ENCODE measurements at places on chromosomes 5 and 9. TPM values are rescaled to one million over a fixed set of nuclear protein-coding genes. Genes with fewer than 3 reads are reported as not detected.
A peak's percentile ranks its signal among the peaks of the same experiment; 100 is the strongest.

The PCDHGB3 gene
- 14.4 TPM for total RNA-seq

The CCDC107 gene
- total RNA-seq = 67.6 TPM

The NAIF1 gene
- 48.2 TPM for total RNA-seq

The SHOC1 gene
- total RNA-seq = not detected

The PTGES2 gene
- 97.2 TPM for total RNA-seq

The OGN gene
- 156 TPM for total RNA-seq

The OR2K2 gene
- total RNA-seq = not detected

The ISL1 gene
- not detected for total RNA-seq

The FBXO4 gene
- 0.64 TPM for total RNA-seq

The HARS1 gene
- total RNA-seq = 68.6 TPM

The FBP2 gene
- total RNA-seq = not detected

GRCh38 chr5:113118765-113119164, 142.2 kb downstream of the DCP2 start:
- H3K4me3 ChIP-seq = no peak overlapping the region
- H3K4me1 ChIP-seq = no peaks in the 10 kb centered on the region
- no peak overlapping the region for H3K27ac ChIP-seq
- H3K36me3 ChIP-seq = no peaks in the 10 kb centered on the region
- no peak for DNase-seq

GRCh38 chr5:150661086-150661485, at the start of gene MYOZ3:
Gene MYOZ3 (plus strand): TSS chr5:150661251. CDS start chr5:150662942, 1,691 bp downstream.
- H3K27me3 ChIP-seq = no peaks in the 10 kb centered on the region
- peaks cover 15% of the 10 kb centered on the region for H3K4me1 ChIP-seq
- H3K4me3 ChIP-seq = no peak within 1 kb of the TSS
- DNase-seq = no peak
- H3K27ac ChIP-seq = peak within 1 kb of the TSS; percentile 85
- no peaks in the 10 kb centered on the region for H3K36me3 ChIP-seq

GRCh38 chr5:108201721-108202120, 180.2 kb downstream of the FBXL17 start:
- no peaks in the 10 kb centered on the region for H3K36me3 ChIP-seq
- H3K4me1 ChIP-seq = no peaks in the 10 kb centered on the region
- no peak overlapping the region for H3K27ac ChIP-seq
- no peaks in the 10 kb centered on the region for H3K27me3 ChIP-seq

GRCh38 chr9:19127871-19128500, 694 bp upstream of the PLIN2 start:
- H3K27ac ChIP-seq = peak overlapping the region; percentile 97
- H3K4me3 ChIP-seq = peak overlapping the region; percentile 85
- H3K36me3 ChIP-seq = no peaks in the 10 kb centered on the region
- H3K4me1 ChIP-seq = peaks cover 11% of the 10 kb centered on the region
- DNase-seq = no peak

- no peak for DNase-seq
- H3K4me1 ChIP-seq = no peaks in the 10 kb centered on the region
- H3K36me3 ChIP-seq = no peaks in the 10 kb centered on the region
- H3K27me3 ChIP-seq = no peaks in the 10 kb centered on the region
These were observed 2.5 kb downstream of the SLC6A18 start for GRCh38 chr5:1227667-1228066.

GRCh38 chr5:28691526-28691925, 1653.1 kb upstream of the CDH9 start:
- H3K4me1 ChIP-seq = no peaks in the 10 kb centered on the region
- no peaks in the 10 kb centered on the region for H3K36me3 ChIP-seq
- H3K27me3 ChIP-seq = no peaks in the 10 kb centered on the region
- no peak overlapping the region for H3K4me3 ChIP-seq
- H3K27ac ChIP-seq = no peak overlapping the region

- H3K27me3 ChIP-seq = no peaks in the 10 kb centered on the region
- DNase-seq = no peak
- H3K27ac ChIP-seq = no peak overlapping the region
- no peaks in the 10 kb centered on the region for H3K36me3 ChIP-seq
- H3K4me3 ChIP-seq = no peak overlapping the region
These were observed 173.7 kb downstream of the CPLANE1 start for GRCh38 chr5:37075399-37075950.

- H3K4me3 ChIP-seq = no peak overlapping the region
- H3K4me1 ChIP-seq = no peaks in the 10 kb centered on the region
- no peak overlapping the region for H3K27ac ChIP-seq
- peak; percentile 81 for DNase-seq
These were observed 29.3 kb downstream of the CARTPT start for GRCh38 chr5:71748360-71748759.

- no peaks in the 10 kb centered on the region for H3K36me3 ChIP-seq
- H3K4me1 ChIP-seq = no peaks in the 10 kb centered on the region
- H3K4me3 ChIP-seq = no peak overlapping the region
- no peak overlapping the region for H3K27ac ChIP-seq
- no peak for DNase-seq
These were observed 123.8 kb upstream of the LPAR1 start for GRCh38 chr9:111162026-111162425.

DNA sequence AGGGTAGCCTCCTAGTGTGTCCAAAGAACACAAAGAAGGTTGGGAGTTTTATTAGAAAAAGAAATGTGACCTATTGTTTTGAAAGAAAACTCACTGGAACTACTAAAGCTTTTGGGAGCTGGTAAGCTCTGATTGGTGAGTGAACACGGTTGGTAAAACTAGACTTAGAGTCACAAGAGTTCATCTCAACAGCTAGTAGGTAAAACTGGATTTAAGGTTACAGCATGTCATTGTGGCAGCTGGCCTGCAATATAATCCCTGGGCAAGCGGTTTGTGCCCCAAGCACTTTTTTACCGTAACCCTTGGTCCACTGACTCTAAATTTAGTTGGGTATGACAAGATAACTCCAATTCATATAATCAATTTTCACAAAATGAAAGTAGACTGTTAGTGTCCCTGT, 47.4 kb downstream of the UBAP2 start:
- H3K4me1 ChIP-seq = no peaks in the 10 kb centered on the region
- peaks cover 11% of the 10 kb centered on the region for H3K36me3 ChIP-seq
- DNase-seq = no peak

DNA sequence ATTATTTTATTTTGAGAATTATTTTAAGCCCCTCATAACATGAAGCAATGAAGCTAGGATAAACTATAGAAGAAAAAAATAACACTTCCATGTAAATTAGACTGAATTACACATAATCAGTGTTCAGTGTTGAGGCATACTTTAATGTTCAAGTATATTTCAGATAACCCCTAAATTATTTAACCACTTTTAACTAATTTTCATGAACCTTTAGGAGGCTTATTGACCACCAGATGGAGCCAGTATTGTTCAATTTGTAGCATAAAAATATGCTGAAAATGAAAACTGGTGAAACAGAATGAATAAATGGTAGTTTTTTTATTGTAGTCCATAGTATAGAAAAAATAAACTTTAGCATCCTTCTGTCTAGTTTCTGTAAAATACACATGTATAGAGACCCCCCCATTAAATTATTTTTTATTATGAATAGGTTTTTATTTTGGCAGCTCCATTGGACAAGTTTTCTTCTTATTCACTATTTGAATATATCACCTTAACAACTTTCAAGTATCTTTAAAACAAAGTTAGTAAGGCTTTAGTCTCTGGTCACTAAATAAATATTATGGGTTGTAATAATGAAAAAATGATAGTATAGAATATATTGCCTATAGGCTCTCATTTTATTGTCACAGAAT, 190.1 kb downstream of the CWC27 start:
- no peak overlapping the region for H3K4me3 ChIP-seq
- no peak for DNase-seq
- H3K27ac ChIP-seq = no peak overlapping the region
- H3K4me1 ChIP-seq = no peaks in the 10 kb centered on the region

- no peak for DNase-seq
- no peaks in the 10 kb centered on the region for H3K27me3 ChIP-seq
- H3K4me1 ChIP-seq = peaks cover 20% of the 10 kb centered on the region
- H3K36me3 ChIP-seq = no peaks in the 10 kb centered on the region
- no peak overlapping the region for H3K4me3 ChIP-seq
- H3K27ac ChIP-seq = no peak overlapping the region
These were observed 228.0 kb downstream of the SNX18 start for GRCh38 chr5:54745599-54745998.

DNA sequence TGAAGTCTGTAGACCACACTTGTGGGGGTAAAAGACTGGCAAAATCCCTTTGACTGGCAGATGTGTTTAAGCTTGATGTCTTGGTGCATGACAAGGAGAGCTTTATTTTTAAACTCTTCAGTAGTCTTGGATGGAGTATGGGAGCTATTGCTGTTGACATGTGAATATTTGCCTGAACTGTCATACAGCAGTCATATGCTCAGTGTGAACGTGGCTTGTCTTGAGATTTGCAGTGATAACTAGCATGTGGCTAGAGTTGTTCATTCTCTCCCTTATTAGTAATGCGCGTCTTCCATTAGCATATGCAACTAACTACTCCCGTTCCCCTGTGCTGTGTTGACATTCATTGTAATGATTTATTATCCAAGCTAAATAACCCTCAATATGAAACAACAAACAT, 523.6 kb upstream of the WWC1 start:
- no peak for DNase-seq

- H3K4me1 ChIP-seq = peaks cover 8% of the 10 kb centered on the region
- H3K27ac ChIP-seq = no peak overlapping the region
- H3K36me3 ChIP-seq = no peaks in the 10 kb centered on the region
- DNase-seq = no peak
- no peak overlapping the region for H3K4me3 ChIP-seq
These were observed 60.6 kb downstream of the PAM start for GRCh38 chr5:102815540-102816332.

DNA sequence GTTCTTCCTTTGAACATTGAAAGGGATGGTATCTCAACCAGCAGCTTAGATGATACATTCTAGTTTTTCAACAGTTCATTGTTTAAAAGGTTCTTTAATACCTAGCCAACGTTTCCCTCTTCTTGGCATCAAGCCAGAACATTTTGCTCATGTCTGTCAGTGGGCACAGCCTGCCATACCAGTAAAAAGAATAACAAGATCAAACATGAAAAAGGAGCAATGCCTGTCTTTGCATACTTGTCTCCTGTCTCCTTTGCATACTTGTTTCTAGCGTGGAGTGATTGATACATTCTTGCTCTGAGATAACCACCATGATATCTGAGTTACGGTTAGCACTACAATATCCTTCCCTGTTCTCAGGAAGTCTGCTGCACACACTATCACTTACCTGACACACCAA, 248.6 kb upstream of the DAPK1 start:
- no peaks in the 10 kb centered on the region for H3K27me3 ChIP-seq
- H3K4me3 ChIP-seq = no peak overlapping the region
- H3K27ac ChIP-seq = no peak overlapping the region
- no peaks in the 10 kb centered on the region for H3K36me3 ChIP-seq

- H3K4me1 ChIP-seq = no peaks in the 10 kb centered on the region
- H3K36me3 ChIP-seq = no peaks in the 10 kb centered on the region
- H3K27ac ChIP-seq = no peak overlapping the region
- DNase-seq = no peak
- no peak overlapping the region for H3K4me3 ChIP-seq
These were observed 308.1 kb upstream of the GRAMD2B start for GRCh38 chr5:126115059-126115629.

DNA sequence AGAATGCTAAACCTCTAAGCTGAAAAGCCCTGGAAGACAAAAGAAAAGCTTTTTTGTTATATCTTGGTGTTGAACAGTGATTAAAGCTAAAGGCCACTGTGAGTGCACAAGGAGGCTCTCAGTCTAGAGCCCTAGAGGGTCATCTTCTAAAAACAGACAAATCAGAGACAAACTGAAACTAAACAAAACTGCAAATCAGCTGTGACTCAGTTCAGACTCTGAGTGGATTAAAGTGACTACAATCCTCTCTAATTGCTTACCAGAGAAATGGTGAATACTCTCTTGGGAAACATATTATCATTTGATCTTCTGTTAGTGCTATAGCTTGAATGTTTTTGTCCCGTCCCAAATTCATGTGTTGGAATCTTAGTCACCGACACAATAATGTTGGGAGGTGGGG, 491.9 kb downstream of the CDH18 start:
- H3K4me1 ChIP-seq = no peaks in the 10 kb centered on the region
- no peaks in the 10 kb centered on the region for H3K27me3 ChIP-seq
- no peak overlapping the region for H3K27ac ChIP-seq
- H3K4me3 ChIP-seq = no peak overlapping the region
- H3K36me3 ChIP-seq = no peaks in the 10 kb centered on the region

- no peak overlapping the region for H3K4me3 ChIP-seq
- no peaks in the 10 kb centered on the region for H3K36me3 ChIP-seq
- no peaks in the 10 kb centered on the region for H3K27me3 ChIP-seq
- H3K4me1 ChIP-seq = no peaks in the 10 kb centered on the region
- no peak for DNase-seq
- H3K27ac ChIP-seq = no peak overlapping the region
These were observed 211.0 kb downstream of the SNX18 start for GRCh38 chr5:54728588-54728915.

DNA sequence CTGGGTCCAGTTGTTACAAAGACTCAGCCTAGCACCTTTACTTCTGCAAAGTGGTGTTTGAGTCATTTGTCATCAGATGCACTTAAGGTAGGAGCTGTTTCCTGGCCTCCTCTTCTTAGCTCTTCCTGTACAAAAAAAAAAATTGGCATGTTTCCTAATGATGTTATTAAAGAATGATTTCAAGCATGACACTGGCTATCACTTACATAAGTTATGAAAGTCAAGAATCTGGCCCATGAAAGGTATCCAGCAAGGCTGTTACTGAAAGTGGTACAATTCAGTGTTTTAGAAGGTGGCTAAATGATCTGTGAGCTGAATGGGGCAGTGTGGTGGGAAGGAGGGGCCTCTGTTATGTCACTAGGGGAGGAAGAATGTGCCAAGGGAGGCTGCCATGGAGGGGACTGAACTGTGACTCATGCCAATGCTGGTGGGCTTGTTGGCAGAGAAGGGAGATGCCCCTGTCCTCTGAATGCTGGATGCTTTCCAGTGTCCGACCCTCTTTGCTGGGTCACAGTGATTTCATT, 175.1 kb upstream of the MAP1B start:
- peak overlapping the region; percentile 94 for H3K27ac ChIP-seq
- H3K4me1 ChIP-seq = peaks cover 10% of the 10 kb centered on the region
- H3K4me3 ChIP-seq = no peak overlapping the region

DNA sequence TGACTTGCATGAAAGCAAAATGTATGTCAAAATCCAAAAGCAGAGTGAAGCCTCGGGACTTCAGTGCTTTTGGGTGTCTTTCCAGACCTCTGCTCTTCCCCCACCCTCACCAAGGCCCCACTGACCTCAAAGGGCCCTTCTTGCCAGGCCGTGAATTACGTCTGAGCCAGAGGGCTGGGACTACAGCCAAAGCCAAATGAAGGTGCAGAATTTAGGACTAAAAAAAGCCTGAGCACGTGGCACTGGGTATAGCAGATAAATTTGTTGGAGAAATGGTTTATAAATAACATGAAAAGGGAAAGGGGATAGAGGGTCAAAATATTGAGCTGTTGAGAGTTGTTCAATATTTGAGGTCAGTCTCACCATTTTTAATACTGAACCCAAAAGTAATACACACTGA, 163.4 kb downstream of the GHR start:
- peak overlapping the region; percentile 37 for H3K27ac ChIP-seq
- no peak for DNase-seq
- peaks cover 26% of the 10 kb centered on the region for H3K4me1 ChIP-seq
- no peaks in the 10 kb centered on the region for H3K36me3 ChIP-seq
- no peak overlapping the region for H3K4me3 ChIP-seq
- H3K27me3 ChIP-seq = no peaks in the 10 kb centered on the region

Data from ascending aorta (tissue), 2 donors.